ENCODE measurements at places on chromosomes 1 and 21.

DNA sequence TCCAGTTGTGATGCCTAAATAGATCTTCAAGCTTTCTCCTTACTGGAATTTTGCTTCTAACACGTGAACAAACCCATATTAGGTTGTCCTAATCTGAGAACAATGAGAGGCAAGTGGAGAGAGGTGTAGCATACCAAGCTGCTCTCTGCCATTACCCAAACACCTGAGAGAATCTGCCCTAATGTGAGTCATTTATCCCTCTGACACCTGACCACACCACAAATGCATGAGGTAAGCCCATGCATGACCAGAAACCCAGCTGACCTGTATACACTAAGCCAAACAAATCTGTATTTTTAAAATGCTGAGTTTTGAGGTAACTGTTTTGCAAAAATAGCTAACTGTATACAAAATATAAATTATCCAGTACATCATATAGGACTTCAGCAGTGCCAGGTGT lies 1458.1 kb upstream of the B3GALT2 start:
- DNase-seq, result no peak

- no peak for DNase-seq
Measured at GRCh38 chr1:99850459-99851291, 514 bp downstream of the AGL start.

GRCh38 chr1:229225331-229225782 lies 45.6 kb upstream of the RAB4A start:
- no peak for DNase-seq

GRCh38 chr1:14522077-14522925 lies 76.2 kb upstream of the KAZN start:
- no peak for DNase-seq

DNA sequence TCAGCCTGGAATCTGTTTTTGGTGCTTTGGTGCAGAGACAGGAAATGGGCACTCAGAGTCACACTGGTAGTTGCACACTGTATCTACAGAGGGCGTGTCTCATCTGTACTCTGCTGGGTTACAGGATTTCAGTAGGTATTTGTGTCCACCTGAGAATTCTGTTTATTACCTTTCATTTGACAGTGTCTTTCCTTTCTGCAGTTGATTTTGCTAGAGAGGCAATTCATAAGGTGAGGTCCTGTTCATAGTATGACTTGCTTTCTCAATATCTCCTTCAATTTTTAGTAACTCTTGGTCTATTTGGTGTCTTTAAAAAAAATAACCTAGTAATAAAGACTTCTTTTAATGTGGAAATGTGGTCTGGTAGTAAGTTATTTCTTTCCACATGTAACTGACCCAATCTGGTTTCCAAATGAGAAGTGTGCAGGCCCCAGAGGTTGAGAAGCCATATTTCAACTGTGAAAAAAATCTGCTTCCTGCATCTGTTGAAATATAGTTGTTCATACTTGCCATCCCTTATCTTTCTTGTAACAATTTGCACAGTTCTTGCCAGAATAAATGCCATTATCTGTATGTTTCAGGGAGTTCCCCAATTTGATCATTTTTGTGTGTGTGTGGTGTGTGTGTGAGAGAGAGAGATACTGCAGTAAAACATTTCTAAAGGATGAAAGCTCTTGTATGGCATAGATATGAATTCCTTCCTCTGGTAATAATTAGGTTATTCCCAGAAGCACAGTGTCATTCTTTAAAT lies 78.4 kb upstream of the DNAJC6 start:
- peak; percentile 20 for DNase-seq

DNA sequence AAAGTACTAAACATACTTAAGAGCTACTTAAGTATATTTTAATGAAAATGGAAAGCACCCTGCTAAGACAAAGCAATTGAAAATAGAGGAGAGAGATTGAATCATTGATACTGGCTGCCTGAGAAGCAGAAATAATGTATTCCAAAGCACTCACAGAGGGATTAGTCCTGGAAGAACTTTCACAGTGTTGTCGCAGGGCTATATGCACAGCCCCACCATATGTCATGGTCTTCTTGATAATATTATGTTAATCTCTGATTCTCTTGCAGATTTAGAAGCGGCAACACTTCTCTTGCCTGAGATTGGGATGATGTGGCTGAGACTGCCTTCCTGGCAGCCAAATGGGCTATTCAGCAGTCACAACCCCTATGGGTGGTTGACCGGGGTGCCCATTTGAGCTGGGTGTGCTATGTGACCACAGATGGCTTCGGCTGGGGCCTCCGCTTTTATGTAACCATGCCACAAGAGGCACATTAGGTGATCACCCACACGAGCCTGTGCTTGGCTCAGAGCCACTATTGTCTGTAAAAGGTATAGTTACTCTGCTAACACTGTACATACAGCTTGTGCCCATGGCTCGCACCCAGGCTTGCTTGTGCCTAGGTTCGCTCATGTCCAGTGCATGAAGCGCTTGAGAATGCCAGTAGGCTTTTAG lies 152.2 kb upstream of the SGIP1 start:
- DNase-seq, result no peak

DNA sequence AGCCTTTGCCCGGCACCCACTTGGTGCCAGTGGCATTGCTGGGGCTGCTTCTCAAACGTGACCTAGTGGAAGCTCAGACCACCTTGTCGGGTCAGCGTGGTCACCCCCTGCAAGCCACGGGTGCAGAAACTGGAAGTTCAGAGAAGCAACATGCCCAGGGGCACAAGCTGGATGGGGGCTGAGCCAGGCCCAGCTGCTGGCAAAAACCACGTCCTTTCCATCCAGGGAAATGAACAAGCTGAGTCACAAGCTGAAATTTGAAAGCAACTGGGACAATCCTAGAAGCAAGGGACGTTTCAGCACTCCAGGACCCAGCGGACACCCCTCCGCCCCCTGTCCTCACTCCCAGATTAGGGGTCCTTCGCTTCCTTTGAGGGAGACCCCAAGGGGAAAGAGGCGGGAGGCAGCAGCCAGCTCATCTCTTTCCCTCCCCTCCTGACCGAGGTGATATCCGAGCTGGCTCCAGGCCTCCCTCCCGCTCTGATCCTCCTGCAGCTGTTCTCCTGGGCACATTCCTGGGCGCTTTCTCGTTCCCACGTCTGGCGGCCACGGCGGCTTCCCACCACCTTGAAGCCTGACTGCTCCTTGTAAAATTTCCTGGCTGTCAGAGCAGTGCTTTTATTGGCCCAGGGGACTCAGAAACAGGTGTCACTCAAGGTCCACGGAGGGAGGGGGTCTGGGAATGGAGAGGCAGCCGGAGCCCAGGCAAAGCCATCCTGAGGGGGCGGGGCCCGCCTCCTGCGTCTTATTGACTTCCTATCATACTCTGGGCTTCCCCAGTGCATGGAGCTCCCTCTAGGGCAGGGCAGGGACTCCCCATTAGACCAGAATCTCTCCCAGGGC lies 62.8 kb downstream of the PAX7 start:
- no peak for DNase-seq

DNA sequence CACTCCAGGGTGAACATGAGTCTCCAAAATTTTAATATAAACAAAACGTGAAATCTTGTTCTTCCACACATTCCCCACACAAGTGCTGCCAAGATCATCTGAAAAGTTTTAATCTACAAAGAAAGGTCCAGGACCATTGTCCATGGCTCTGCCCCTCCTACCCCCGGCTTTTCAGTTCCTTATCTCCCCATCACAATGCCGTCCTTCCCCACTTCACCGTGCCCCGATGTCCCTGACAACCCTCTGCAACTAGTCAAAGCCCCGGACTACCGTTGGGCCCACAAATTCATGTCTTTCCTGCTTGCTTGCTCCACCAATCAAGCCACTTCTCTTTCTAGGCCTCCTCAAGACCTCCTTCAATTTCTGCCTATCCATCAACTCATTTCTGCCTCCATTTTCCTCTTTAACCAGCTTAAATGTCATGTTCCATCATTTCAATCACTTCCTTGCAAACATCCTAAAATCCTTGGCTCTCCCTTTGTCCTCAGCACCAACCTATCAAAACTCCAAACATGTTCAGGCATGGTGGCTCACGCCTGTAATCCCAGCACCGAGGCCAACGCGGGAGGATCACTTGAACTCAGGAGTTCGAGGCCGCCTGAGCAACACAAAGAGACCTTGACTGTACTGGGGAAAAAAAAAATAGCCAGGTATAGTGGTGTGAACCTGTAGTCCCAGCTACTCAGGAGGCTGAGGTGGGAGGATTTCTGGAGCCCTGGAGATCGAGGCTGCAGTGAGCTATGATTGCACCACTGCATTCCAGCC lies 14.0 kb upstream of the BMP8B start:
- DNase-seq, result no peak

- no peak for DNase-seq
Measured at GRCh38 chr1:228012555-228012954, 5.8 kb downstream of the WNT3A start.

GRCh38 chr1:9238550-9238949 lies 4.0 kb downstream of the H6PD start:
- DNase-seq, result no peak

DNA sequence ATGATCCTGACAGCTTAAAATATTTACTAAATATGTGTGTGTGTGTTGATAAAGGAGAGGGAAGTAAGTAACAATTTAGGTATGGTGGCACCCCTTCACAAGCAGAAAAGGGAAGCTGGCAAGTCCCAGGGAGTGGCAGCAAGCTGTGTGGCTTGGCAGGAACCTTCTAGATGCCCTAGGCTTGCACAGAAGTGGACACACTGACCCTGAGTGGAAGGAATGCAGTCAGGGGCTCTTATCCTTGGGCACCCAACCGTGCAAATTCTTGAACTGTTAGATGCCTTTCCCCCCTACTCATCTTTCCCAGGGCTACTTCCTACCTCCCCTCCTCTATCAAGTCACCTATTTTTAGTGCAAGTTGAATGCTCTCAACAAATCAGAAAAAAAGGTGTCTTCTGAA lies 18.9 kb downstream of the ACP6 start:
- DNase-seq, result no peak

DNA sequence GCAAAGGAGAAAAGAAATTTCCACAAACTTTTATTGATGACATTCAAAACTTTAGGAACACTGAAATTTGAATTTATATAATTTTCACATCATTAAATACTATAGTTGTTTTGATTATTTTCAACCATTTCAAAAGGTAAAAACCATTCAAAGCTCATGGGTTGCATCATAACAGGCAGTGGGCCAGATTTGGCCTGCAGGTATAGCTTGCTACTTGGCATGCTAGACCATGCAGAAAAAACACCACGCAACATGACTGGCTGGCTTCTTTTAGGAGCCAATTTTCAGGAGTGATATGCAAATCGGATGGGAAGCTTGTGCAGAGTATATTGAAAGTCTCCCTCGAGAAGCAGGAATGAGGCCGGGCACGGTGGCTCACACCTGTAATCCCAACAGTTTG lies 144.8 kb downstream of the GLUL start:
- no peak for DNase-seq

GRCh38 chr1:115136706-115137105 lies 47.4 kb upstream of the TSPAN2 start:
- DNase-seq, result no peak

GRCh38 chr1:186530109-186530508 lies 69.2 kb upstream of the PDC start:
- no peak for DNase-seq

DNA sequence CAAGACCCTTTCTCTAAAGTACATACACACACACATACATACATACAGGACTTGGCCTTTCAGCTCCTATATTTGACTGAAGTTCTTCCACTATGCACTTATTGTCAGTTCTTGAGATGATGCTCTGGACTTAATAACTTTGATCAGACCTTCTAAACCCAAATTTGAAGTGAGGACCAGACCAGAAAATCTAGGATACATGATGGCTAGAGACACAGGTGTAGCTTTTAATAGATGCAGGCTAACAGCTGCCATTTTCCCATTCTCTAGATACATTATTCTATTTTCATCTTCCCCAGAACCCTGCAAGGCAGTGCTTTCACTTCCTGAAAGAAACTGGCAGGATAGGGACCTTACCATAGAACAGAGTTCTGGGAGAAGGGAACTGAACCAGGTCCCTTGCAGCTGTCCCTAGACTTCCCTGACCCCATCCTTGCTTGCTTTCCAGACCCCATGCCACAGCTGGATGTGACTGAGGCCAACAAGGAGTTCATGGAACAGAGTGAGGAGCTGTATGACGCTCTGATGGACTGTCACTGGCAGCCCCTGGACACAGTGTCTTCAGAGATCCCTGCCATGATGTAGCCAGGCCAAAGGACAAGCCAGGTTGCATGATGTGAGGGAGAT lies 14.9 kb upstream of the RAB42 start:
- no peak for DNase-seq

- DNase-seq, result no peak
Measured at GRCh38 chr1:17932164-17932563, 175.4 kb upstream of the IGSF21 start.

GRCh38 chr1:206834711-206835110 lies 30.7 kb upstream of the IL20 start:
- DNase-seq, result no peak

DNA sequence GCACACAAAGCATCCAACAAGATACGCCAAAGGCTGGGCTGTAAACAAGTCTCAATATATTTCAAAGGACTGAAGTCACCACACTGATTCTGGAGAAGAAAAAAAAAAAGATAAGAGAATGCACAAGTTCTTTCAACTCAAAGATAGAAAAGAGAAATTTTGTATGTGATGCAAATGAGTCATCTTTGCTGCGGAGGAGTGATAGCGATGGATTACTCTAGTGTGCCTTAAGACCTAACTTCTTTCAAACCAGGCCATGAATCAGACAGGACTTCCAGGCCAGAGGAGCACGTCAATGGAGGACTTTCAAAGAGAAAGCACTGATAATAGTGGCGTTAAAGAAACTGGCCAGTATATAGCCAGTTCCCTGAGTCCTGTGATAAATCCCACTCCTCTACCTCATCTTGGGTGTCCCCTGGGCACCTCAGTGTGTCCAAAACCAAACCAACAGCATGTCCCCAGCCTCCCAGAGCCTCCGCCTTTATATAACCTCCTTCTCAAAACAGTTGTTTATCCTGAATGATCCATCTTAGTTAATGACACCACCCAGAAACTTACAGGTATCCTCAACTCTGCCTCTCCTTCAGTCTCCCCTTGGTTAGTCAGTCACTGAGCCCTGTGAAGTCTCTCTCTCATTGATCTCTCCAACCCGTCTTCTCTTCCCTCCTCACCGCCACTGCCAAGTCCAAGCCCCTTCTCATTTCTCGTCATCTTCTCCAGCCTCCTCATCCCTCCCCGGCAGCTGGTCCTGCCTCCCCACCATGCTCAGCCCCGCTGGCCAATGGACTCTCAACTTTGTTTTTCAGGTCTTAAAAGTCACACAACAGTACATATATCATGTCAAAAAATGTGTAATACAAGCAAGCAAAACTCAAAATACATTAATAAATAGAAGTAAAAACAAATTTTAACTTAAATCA lies 47.2 kb upstream of the IFFO2 start:
- DNase-seq, result no peak
